ENCODE measurements at places on chromosomes 5 and 9.

DNA sequence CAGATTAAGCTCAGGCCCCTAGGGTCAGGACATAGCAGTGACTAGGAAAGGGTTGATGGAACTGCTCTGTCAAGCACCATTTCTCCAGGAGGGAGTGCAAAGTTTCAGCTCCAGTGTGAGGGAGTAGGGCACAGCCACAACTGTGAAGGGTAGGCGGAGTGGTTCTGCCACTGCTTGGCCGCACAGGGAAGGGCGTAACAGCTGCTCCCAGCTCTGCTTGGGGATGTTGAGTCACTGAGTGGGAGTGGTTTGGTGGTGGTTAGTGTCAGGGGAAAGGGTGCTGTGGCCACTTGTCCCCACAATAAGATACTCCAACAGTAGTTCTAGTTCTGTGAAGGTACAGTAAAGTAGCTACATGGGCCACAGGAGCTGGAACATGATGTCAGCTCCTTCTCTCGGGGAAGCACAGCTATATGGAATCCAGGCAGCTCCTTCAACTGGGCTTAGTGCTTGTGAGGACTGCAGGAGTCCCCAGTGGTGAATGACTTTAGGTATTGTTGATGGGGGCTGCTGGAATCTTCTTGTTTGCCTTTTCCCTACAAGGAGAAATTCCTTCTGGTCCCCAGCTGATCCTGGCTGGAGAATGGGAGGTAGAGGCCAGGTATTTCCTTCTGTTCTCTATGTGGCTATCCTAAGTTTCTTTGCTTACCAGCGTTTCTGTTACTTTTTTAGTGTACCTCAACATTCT, 314.5 kb downstream of the SPATA31D1 start:
- DNase-seq = no peak

DNA sequence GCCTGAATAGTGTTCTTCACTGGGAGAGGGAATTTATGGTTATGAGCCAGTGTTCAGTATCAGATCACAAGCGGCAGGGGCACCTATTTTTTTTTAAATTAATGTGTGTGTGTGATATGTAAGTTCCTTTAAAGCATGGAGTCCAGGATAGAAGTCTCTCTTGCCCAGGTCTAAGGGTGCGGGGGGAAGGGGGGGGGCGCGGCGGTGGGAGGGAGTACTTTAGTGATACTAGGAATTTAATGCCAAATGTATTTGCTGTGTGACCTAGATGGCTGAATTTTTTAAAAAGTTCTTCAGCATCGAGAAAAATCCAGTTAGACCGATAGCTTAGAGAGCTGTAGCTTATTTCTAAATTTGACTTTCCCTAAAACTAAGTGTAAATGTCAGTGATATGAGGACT, 1.5 kb upstream of the FCHO2 start:
- no peak for DNase-seq

GRCh38 chr5:91151947-91152346, 231.2 kb downstream of the ARRDC3 start:
- peak; percentile 99 for DNase-seq

- DNase-seq = no peak
Measured at GRCh38 chr5:116830079-116830478, 255.5 kb upstream of the SEMA6A start.

- DNase-seq = peak; percentile 55
Measured at GRCh38 chr5:77312413-77312812, 101.9 kb downstream of the PDE8B start.

DNA sequence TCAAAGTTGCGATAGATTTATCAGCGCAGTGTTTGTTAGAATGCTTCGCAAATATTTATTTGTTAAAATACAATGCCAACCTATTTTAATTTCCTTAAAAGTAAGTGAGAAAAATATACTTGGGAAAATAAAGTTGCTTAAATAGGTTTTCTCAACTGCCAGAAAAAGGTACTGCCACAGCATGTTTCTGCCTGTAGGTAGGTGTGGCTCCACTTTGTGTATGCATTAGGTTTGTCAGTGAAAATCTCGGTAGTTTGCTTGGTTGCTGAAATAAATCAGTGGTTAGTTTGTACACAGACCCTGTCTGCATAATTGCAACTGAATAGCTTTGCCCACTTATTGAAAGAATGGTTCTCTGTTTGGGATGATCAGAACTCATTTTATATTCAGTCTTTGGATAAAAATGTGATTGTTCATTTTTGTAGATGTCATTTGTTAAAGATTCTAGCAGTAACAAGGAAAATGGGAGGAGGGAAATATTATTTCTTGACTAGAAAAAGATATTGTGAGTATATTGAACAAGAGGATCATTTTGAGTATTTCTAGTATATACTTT, 25.7 kb downstream of the C9orf85 start:
- no peak for DNase-seq

- no peak for DNase-seq
Measured at GRCh38 chr5:123286891-123287290, 136.3 kb downstream of the CEP120 start.

DNA sequence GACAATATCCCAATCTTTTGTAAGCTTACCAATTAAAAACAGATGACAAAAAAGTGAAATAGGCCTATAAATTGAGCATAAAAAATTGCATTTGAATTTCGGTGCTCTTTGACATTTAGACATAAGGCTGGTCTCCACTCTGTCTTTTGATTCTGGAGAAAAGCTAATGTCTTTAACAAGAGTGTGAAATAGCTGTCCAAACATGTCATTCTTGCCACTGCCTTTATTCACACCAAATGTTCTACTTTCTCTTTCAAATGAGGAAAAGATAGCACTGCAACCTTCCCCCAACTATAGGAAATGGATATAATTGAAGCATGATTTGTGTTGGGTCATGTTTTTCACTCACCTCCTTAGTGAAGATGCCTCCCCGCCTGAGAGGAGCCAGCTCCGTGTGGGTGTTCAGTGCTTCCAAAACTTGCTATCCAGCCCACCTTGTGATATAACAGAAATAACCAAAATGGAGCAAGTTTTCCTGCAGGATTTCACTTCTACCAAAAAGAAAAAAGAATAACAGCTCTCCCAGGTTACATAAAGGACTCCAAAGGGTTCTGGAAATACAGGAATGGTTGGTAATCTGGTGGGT, 55.2 kb upstream of the STK32A start:
- DNase-seq = no peak

- peak; percentile 33 for DNase-seq
Measured at GRCh38 chr5:176810687-176811501, 535 bp downstream of the UNC5A start.

DNA sequence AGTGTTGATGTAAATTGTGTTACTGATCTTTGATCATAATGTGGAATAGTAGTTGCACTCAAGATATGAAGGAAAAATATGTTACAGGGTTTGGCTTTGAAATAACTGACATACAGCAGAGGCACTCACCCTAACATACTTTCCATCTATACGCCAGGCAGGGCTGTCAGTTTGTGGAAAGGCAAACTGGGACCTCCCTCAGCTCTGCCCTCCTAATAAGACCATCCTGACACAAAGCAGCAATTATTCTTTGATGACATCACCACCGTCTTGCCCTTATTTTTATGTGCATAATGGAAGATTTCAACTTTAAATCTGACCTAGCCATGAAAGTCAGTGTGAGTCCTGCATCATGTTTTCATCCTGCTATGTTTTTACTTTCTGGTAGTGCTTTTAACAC, 42.9 kb downstream of the ITGA1 start:
- no peak for DNase-seq

DNA sequence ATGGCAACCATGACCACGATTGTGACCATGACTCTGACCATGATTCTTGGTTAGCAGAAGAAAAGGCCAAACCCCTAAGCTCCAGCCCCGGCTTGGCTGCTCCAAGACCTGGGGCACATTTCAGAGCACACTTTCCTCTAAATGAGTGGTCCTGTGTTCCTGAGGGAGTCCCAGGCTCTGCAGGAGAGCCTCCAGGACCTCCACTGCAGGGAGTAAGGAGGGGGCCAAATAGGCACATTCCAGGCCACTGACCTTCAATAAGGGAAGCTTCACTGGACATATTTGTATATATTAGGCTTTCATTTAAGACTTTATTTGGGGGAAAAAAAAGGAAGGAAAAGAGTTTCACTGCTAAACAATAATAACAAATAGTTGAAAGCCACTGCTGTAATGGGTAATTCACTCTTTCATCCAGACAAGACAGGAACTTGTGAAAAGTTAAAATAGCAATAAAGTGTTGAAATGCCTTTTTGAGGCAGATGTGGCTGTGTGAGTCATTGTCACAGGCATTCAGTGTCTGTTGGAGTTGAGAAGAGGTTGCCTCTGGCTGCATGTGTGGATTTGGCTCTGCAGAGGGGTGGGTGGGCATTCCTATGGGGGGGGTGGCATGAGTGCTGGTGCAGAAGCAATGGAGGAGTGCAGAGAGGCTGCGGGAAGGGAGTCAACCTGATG, 63.9 kb upstream of the TGFBR1 start:
- no peak for DNase-seq

DNA sequence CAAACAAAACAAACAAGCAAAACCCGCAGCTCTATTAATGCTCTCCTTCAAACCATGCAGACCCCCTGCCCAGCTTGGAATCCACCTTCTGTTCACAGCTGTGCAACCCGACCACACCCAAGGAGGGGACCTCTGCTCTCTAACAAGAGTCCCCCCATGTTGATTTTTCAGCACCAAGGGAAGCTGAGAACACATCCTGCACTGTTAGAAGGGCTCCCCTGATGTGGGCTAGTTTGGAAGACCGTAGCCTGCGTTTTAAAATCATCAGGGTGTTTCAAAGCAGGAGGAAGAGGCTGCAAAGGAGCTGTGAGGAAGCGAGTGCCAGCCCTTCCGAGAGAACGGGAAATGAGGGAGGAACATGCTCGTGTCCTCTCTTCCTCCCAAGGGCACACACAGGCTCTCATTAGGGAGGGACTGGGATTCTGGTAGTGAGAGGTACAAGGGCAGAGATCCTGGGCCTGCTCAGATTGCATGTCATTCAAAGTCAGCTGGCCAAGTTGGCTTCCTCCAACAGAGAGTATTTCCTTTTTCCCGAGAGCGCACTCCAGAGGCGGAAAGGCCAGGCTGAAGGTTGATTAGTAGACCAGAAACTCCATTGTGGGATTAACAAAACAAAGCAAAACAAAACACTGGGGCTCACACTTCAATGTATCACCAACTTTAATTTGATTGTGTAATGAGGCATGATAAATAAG, 185.9 kb downstream of the SEMA6A start:
- no peak for DNase-seq

DNA sequence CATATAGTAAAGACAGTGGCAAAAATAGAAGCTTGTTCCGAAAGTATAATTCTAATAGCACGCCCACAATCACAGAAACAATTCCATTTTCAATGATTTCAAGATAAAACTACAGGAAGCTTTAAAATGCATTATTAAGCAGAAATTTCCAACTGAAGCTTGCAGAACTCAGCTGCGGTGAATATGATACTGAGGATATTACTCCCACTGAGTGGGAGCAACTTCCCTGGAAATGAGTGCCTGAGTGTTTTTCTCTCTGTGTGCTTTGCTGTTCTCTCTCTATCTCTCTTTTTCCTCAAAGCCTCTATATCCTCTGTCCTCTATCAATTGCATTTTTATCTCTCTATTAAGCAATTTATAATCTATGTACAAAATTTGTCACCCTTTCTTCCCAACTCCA, 187.5 kb upstream of the PRDM9 start:
- DNase-seq = no peak

- no peak for DNase-seq
Measured at GRCh38 chr9:15371448-15371845, 51.2 kb upstream of the SNAPC3 start.

- no peak for DNase-seq
Measured at GRCh38 chr5:78974601-78975000, 10.5 kb downstream of the ARSB start.

DNA sequence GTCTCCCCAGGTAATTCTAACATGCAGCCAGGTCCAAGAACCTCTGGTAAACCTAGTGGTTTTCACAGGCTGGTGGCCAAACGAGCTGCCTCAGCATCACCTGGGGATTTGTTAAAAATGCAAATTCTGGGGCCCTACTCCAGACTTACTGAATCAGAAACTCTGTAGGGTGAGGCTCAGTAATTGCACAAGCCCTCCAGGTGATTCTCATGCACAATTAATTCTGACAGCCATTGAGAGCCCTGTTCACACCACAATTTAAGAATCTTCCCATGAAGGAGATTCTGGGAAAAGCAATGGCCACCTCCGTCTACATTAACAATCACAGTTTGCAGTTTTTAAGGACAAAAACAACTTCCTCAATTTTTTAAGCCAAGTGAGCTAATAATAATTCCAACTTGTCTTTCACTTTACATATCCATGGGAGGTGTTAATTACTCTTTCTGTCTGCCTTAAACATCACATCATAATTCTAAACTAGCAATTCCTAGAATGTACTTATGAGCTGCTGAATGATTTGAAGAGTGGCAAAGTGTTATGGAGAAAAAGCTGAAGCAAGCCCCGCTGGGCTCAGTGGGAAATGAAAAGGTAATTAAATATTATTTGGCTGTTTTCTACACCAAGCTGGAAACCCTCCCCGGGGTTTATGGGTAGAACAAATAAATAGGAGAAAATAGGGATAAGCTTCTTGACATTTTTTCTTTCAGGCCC, 70.0 kb downstream of the GLDC start:
- DNase-seq = no peak

DNA sequence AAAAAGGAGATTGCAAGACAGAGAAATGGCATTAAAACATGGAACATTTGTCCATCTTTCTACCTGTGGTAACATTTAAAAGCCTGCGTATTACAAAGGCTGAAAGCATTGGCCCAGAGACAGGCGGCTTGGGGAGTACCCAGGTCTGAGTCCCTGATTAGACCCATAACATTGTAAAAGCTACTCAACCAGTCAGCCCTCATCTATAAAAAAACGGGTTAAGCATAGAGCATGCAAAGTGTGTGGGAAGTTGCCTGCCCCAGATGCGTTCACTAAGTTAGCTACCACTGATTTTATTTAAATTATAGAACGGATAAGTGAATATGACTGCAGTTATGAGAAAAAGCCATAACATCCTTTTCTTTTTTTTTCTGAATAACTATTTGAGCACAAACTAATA, 276.1 kb downstream of the CDH12 start:
- DNase-seq = no peak

- no peak for DNase-seq
Measured at GRCh38 chr5:159489779-159490178, 159.5 kb upstream of the IL12B start.

GRCh38 chr9:69346596-69347390, 21.8 kb downstream of the ENTREP1 start:
- peak; percentile 54 for DNase-seq

GRCh38 chr9:113593682-113594281, 130.3 kb downstream of the RGS3 start:
- DNase-seq = peak; percentile 95

DNA sequence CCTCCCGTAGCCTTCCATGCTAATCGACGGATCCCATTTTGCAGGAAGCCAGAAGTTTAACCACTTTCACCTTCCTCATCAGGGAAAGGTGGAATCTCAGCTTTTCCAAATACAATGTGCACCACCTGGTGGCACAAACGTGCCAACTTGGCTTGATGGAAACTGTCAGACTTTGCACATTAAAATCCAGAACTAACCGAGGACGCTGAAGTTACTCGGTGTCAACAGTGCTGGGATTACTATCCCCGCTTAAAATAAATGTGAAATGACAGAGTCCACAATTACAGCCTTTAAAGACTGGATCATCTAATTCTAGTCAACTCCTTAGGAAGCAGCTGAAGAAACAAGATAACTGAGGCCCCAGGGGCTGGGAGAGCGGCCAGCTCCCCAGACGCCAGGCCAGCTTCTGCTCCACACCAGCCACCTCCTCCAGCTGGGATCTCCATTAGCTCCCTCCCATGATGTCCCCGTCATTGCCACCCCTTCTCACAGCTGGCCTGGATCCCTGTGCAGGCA, 50.1 kb upstream of the RETREG1 start:
- DNase-seq = no peak

All from NCI-H226 (cell line).